ENCODE measurements at places on chromosomes 4 and X. TPM values are rescaled to one million over a fixed set of nuclear protein-coding genes. Genes with fewer than 3 reads are reported as not detected.

RGN gene
- total RNA-seq = 1.4 TPM

UXT gene
- 95.7 TPM for total RNA-seq

CXCL1 gene
- total RNA-seq = 20.0 TPM

VSIG4 gene
- not detected for total RNA-seq

GRCh38 chrX:2677764-2678163 is 13.3 kb upstream of the CD99 start:
- DNase-seq = peak; percentile 79

GRCh38 chr4:101540336-101540735 is 193.0 kb upstream of the PPP3CA start:
- no peak for DNase-seq

DNA sequence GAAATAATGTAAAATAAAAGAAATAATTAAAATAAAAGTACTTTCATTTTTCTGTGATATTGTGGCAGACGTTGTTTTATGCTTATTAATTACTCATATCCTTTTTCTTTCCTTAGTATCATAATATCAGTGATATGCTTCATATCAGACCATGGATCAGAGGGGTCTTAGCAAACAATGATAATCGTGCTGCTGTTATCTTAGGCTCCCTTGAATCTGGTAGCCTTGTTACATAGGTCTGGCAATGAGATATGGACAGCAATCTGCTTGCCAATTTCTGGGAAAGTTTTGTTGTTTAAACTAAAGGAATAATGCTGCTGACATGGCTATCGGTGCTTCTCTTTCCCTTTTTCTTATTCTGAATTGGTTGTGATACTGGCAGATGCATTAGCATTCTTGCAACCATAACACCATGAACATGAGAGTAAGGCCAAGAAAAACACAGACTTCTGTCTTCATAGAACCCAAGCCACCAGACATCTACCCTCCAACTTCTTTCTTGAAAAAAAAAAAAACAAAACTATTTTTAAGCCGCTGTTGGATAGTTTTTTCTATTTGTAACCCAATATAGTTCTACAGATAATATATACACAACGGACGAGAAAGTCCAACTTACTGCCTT is 16.4 kb downstream of the EPHA5 start:
- DNase-seq = peak; percentile 24

- DNase-seq = no peak
These were observed 282.5 kb upstream of the PITX2 start for GRCh38 chr4:110905367-110905766.

DNA sequence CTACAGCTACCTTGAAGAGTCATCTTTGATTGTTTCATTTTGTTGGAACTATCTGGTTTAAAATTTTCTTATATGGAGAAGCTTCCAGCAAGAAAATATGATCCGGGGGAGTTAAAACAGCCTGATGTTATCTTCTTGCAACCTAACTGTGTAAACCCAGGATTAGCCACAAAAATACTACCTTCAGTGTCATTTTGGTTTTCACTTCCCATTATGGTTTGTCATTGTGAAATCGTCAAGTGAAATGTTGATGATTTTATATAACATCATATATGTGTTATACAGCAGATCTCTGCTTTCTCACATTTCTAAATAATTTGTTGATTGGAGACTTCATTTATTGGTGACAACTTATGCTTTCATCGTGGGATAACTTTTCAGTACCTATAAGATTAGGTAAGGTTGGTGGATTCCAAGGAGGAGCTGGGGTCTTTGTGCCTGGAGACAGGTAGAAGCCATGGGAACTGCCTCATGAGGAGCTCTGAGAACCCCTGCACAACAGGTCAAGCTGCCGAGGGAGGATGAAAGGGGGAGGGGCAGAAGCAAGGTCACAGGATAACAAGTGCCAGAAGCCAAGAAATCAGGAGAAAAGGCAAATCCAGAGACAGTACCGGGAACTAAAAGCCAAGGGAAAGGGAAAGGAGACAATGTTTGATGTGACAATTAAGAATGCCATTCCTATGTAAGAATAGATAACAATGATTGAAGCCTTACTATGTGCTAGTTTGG is 7.2 kb downstream of the ARHGAP24 start:
- DNase-seq = no peak

All from endothelial cell of umbilical vein (primary cell).